ENCODE measurements at places on chromosomes 7 and 10.

DNA sequence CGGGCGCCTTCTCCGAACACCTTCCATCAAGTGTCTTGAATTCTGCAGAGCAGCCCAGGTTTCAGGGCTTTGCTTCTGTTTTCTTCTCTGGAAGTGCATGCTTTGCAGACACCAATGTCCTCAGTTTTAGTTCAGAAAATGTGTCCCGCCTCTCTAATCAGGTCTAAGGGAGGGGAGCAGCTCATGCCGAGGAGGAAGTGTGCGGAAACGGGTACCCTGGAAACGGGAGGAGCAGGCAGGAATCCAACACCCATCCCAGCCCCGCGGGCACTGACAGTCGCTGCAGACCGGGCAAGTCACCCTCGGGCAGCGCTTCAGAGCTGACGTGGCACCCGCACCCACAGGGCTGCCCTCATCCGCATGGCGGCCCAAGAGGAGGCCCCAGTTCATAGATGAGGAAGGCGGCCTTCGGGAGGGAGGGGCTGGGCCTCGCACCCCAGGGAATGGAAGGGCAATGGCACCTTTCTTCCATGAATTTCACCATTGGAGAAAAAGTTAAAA lies 338.7 kb downstream of the DNAJB6 start:
- no peak for DNase-seq

DNA sequence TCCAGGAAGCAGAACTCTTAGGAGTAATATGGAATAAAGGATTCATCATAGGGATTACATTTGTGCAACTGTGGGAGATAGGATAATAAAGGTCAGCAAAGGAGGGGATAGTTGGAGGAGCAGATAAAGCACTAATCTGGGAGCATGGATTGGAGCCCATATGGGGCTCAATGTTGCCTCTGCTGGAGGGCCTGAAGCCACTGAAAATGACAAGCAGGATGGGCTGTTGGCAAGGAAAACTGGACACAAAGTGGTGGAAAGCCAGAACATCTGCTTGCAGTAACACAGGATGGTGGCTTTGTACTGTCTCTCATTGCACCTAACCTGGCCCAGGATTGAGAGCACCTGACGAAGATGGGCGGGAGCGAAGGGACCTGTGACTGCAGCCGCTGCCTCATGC lies 15.0 kb upstream of the COMMD3 start:
- DNase-seq: no peak

- DNase-seq: no peak
These were observed 3.5 kb downstream of the DOCK1 start for GRCh38 chr10:126908729-126909128.

GRCh38 chr10:101013365-101013825 lies 13.8 kb downstream of the LZTS2 start:
- no peak for DNase-seq

DNA sequence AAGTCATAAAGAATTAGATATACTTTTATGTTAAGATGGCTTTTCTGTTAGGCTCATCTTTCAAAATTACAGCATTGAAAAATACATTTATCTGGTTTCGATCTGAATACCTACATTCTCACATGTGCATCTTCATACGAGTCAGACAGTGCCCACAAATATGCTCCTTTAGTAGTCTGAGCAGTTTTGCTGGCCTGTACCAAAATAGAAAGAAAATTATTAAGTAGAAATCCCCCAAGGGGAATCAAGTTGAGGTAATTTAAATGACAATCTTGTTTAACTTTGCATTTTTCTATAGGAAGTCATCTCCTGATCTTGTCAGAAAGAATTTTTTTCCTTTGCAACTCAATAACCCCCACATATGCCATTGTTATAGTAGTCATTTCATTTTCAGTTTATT lies 287.4 kb upstream of the SEMA3D start:
- no peak for DNase-seq

- no peak for DNase-seq
These were observed 75.4 kb downstream of the CALD1 start for GRCh38 chr7:134854816-134855215.

- DNase-seq: no peak
These were observed 125.5 kb downstream of the FRMD4A start for GRCh38 chr10:14205233-14205632.

DNA sequence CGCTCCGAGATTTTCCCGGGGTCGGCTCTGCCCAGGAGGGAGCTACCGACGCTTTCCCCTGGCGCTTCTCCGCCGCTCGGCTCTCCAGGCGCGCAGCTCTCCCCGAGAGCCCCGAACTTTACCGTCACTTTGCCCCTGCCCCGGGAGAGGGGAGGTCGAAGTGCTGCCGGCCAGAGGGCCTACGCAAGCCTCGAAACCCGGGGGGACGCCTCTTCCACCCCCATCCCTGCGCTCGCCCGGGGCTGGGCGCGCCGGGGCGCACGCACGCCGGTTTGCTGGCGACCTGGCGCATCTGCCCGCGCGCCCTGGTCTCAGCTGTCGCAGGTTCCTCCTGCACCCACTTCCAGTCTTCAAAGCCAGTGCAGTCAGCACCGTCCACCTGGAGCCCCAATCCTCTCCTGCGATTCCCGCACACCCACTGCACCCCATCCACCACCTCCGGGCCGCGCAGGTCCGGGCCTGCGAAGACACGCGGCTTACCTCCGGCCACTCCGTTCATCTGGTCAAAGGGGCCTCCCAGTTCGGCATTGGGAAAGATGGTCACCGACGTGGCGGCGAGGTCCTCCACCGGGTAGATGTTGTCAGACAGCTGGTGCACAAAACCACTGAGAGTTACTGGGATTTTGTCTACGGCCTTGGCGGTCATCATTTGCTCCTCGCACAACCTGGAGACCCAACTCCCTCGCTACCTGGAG lies 638 bp downstream of the EGR2 start:
- no peak for DNase-seq

DNA sequence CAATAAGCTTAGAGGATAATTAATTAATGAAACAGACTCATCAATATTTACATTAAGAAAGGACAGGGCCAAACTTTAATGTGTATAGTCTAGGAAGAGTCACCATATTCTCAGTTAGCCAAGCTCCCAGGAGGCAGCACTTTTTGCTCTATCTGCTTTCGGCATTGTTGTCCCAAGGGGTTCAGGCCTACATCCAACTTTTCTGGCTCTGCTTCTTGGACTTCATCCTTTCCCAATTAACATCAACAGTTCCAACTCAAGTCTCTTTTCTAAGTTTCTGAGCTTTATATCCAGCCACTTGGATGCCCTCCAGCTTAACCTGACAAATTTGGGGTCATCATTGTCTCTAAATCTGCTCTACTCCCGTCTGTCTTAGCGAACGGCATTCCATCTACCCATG lies 42.8 kb downstream of the GLI3 start:
- DNase-seq: no peak

- DNase-seq: no peak
These were observed 80.2 kb downstream of the FAM241B start for GRCh38 chr10:69710008-69710888.

GRCh38 chr10:101901340-101901739 lies 57.7 kb upstream of the KCNIP2 start:
- no peak for DNase-seq

DNA sequence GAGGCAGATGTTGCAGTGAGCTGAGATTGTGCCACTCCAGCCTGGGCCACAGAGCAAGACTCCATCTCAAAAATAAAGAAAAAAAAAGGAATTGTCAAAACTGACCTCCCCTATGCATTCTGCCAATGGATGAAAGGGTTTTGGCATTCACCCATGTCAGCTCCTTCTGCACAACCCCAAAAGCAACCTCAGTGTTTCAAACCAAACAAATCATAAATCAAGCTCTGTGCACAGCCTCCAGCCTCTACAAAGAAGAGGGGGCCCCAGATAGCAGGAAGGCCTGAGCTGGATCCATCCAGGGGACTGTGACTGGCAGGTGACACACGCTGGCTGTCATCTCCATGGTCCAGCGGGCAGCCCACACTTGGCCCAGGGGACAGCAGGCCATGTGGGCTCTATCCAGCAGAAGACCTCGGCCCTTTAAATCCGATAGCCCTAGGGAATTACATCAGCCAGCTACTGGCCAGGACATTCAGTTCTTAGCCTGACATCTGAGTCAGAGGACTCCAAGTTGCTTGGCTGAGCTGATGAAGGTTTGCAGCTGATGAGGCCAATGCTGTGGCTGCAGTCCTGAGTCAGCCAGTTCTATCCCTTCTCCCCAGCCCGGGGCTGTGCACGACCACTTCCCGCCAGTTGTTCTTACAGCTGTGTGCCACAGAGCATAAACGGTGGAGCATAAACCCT lies 52.0 kb upstream of the FIGNL1 start:
- no peak for DNase-seq

GRCh38 chr7:115574681-115575291 lies 455.8 kb downstream of the TFEC start:
- no peak for DNase-seq

GRCh38 chr7:137975221-137975620 lies 26.7 kb downstream of the CREB3L2 start:
- no peak for DNase-seq

GRCh38 chr10:113053091-113053490 lies 103.0 kb downstream of the TCF7L2 start:
- no peak for DNase-seq

GRCh38 chr10:28250782-28251181 lies 52.1 kb downstream of the MPP7 start:
- peak; percentile 58 for DNase-seq

DNA sequence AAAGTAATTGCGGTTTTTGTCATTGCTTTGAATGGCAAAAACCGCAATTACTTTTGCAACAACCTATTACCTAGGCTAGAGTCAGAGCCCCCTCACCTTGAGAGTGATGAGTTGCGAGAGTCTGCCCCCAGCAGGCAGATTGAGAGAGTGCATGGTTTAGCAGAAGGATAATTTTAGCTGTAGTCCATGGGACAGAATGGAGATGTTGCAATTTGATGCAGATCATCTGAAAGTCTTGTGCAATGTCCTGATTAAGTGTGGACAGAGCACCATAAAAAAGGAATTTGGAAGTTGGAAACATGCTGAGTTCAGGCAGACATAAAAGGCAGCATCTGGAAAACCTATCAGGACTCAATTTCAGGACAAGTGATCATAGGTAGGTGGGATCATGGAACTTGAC lies 48.7 kb downstream of the GPR141 start:
- no peak for DNase-seq

DNA sequence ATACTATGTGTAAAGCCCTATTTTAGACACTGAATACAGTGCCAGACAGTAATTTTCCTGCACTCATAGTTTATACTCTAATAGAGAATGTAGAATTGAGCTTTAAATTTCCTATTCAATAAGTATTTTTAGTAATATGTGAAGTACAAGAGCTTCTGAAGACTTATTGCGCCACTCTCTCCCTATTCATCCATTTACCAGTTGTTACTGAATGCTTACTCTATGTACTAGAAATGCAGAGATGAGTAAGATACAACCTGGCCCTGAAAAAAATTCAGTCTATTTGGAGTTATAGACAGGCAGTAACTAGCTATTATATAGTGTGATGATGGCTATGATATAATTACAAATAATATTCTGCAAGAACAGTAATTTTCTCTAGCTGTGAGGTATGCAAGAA lies 98.8 kb downstream of the ADK start:
- DNase-seq: no peak

DNA sequence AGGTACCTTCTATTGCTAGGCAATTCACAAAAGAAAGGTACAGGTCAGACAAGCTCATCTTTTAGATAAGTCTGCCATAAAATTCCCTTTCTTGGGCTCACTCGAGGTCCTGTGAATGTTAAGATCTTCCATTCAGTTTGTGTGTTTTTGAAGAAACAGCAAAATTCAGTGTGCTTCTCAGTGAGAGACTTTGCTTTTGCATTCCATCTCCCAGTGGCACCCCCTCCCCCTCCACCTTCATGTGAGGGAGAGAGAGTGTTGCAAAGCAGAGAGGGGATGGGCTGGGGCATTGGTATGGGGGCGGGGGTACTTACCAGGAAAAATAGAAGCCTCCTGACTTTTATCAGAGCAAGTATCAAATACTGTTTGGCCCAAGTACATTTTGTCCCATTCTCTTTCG lies 3.8 kb upstream of the TECTB start:
- DNase-seq: no peak

DNA sequence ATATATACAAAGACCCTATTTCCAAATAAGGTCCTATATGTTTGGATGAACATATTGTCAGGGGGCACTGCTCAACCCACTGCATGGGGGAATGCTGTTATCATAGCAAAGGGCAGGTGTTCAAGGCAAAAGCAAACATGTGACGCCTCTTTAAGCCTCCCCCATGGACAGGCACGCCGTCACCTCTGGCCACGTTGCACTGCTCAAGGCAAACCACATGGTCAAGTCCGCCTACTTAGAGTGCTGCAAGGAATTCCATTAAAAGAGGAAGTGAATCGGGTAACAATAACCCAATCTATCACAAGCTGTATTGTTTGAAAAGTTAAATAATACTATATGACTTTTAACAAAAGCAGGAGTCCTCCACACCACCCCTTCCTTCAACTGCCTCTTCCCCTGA lies 8.8 kb upstream of the CALD1 start:
- no peak for DNase-seq

DNA sequence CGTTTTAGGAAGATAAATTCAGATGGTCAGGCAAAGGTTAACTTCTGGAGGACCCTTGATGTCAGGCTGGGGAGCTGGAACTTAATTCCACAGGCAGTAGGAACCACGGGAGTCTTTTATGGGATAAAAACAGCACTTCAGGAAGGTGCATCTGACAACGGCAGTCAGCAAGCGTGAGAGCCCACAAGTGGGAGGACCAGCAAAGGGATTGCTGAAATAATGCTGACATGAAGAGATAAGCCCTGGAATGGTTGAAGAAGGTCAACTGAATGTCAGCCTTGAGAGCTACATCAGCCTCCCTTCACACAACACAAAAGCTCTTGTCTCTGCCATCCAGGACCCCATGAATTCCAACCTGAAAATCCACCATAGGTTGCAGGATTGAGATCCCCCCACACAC lies 138.8 kb downstream of the SORCS1 start:
- DNase-seq: no peak

GRCh38 chr7:99392046-99392445 lies 16.4 kb downstream of the PDAP1 start:
- no peak for DNase-seq

- DNase-seq: no peak
These were observed 115.5 kb downstream of the FOXP2 start for GRCh38 chr7:114530057-114530611.

DNA sequence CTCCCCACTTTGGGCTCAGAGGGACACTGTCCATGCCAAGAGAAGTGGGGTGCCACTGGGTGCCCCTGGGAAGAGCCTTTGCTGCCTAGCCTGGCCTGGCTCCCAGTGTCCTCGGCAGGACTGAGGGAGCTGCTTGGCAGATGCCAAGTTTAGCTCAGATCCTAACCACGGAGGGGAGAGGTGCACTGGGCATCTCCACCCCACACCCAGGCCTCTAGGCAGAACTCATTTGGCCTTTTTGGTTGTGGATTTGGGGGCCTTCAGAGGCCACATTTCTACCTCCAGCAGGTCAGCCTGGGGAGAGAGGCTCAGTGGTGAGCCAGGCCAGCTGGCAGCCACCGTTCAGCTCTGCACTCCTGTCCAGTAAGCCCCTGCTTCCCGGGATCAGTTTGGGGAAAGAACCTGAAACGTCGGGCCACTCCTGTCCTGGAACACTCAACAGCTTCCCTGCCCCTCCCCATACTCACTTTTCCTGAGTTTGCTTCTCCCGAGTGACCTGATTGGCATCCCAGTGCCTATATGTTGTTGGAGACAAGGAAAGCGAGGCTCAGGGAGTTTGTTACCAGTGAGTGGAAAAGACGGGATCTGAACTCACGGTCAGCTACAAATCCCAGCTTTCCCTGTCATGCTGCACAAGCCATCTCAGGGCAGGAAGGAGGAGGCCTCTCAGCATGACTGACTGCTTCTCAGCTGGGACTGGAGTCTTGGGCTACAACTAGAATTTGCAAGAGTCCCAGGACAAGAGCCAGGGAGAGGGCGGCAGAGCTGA lies 11.2 kb upstream of the CXCL12 start:
- no peak for DNase-seq

GRCh38 chr7:39507866-39508551 lies 58.2 kb upstream of the YAE1 start:
- peak; percentile 80 for DNase-seq

- DNase-seq: no peak
These were observed 611.1 kb upstream of the COBL start for GRCh38 chr7:51927738-51928137.
